Mucosa of gallbladder (tissue), 1 donor: ENCODE measurements at places on chromosomes 5 and 9.

DNA sequence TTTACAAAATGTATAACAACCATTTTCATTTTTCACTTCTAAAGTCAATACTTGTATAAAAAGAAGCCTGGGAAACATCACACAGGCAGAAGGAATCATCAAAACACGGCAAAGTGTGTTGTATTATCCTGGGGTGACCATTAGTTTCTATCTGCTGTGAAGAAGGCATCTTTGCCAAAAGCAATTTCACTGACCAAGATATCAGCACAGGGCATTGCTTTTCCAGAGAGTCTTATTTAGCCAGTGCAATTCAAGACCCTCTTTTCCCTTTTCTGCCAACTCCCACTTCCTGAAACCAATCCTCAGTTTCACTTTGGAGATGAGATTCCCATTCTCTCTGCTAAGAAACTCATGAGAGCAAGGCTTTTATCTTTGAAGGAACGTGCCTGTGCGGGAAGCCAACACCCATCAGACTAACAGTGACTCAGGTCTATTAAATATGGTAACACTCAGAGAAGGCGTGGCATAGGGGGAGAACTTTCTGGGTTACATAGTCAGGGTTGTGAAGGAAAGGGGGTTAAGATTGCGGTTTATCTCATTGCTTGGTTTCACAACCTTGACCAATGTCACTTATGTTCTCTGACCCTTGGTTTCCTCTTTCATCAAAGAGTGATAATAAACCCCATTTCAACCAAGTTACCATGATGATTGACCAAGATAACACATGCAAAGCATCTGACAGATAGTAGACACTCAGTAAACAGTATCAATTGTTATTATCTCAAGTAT lies 666.9 kb upstream of the KLF4 start:
- DNase-seq = peak; percentile 38

- DNase-seq = no peak
Measured at GRCh38 chr5:142405023-142405422, 80.2 kb upstream of the SPRY4 start.

- no peak for DNase-seq
Measured at GRCh38 chr5:67984546-67984945, 231.0 kb upstream of the PIK3R1 start.

DNA sequence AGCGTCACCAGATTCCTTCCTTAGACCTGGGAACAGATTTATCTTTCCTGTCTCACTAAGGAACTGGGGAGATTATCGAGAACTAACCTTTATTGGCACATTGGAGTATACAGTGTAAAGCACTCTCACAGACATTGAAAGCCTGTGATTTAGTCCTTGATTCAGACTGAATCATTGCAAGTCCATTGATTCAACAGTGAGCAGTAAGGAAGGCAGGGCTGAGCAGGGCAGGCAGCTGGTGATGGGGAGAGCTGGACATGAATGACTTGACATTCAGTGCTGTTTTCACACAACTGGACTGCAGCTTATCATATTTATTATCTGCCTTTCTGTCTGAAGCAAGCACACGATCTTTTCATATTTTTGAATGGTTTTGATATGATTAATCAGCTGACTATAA lies 16.2 kb downstream of the ISOC1 start:
- DNase-seq = no peak

DNA sequence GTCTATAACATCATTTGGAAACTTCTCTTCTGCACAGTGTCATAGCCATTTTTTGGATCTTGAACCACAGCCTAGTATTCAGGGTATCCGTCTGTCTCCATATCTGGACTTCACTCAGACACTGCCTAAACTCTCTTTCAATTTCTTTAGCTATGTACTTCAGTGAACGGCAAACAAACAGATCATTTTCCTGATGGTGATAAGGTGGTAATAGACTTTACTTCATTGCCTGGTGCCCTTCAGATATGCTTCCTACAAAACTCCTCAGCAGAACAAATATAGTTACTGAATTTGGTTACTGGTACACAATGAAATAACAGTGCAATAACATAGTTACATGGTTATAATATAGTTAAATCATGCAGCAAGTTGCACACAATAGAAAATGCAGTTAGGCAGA lies 348.2 kb downstream of the ZSWIM6 start:
- no peak for DNase-seq

DNA sequence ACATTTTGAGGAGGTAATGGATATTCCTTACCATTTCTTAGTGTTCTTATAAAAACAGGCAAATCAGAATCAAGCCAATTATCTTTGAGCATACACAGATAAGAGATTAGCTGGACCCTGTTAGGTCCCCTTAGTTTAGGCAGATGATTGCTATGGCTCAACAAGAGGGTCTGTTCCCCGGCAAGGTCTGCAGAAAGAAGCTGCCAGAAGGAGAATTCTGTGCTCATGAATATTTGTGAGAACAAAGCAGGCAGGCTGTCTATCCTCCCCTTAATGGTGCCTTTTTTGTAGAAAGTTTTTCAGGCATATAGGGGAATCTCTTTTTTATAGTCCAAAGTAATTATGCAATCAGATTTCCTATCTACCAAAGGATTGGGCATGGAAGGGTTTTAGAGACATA lies 27.5 kb downstream of the CAVIN4 start:
- DNase-seq = no peak

DNA sequence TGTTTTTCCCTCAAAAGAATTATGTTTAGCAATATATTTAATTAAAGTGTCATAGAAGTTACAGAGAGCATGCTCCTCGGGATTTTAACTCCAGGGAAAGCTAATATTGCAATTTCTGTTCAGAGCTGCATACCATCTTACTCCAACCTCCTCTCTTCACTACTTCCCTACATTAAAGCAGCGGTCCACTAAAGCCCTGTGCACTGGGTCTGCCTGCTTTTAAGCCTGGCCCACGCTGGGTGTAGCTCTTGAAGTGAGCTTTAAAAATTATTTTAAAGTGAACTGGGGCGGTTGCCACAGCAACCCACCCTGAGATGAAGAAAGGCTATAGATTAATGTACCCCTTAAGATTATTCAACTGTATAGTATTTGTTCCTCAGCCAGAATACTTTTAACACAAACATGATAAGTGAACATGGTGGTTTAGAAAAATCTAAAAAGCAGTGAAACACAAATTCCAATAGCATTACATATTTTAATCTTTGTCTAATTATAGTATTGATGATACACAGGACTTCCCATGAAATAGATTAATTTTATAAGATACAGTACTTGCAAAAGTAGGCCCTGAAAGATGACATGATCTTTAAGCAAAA lies 3.9 kb upstream of the MEF2C start:
- DNase-seq = no peak

- DNase-seq = peak; percentile 8
Measured at GRCh38 chr5:133519191-133519590, 93.2 kb downstream of the FSTL4 start.

- DNase-seq = no peak
Measured at GRCh38 chr5:126869005-126869451, 92.1 kb downstream of the LMNB1 start.

DNA sequence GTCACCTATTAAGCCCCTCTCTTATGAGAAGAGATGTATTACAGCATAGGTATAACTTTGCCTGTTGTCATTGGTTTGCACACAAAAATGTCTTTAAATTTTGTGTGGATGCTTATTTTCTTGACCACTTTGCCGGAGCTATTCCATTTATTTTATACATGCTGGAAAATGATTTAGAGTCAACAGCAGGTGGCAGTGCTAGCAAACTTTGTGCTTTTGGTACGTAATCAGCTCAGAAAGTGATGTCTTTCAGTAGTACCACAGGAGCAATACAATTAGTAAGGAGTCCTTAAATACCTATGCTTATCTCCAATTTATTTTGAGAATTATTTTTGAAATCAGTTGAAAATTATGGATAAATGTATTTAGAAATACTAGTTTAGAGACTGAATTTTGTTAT lies 19.8 kb upstream of the NUDT12 start:
- DNase-seq = no peak

- no peak for DNase-seq
Measured at GRCh38 chr5:79456890-79457583, 56.9 kb downstream of the HOMER1 start.

GRCh38 chr9:133406480-133407307 lies 11.1 kb downstream of the REXO4 start:
- peak; percentile 75 for DNase-seq

DNA sequence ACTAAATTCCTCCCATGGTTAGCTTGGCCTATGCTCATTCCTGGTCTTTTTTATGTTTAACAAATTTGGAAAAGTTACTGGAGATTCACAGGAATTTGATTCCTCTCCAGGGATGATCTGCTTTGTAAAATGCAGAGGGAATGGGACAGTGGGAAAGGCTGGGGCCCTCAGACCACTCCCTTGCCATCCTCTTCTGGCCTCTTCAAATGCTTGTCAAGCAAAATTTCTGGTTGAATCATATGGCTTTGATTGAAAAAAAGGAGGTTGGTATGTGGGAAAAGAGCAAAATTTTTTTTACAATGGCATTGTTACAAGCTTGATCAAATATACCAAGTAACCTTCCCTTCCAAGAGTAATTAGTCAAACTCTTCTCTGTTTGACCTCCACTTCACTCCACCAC lies 225.1 kb downstream of the PIK3R1 start:
- no peak for DNase-seq

GRCh38 chr5:150801117-150801927 lies 22.8 kb downstream of the SMIM3 start:
- DNase-seq = peak; percentile 34

DNA sequence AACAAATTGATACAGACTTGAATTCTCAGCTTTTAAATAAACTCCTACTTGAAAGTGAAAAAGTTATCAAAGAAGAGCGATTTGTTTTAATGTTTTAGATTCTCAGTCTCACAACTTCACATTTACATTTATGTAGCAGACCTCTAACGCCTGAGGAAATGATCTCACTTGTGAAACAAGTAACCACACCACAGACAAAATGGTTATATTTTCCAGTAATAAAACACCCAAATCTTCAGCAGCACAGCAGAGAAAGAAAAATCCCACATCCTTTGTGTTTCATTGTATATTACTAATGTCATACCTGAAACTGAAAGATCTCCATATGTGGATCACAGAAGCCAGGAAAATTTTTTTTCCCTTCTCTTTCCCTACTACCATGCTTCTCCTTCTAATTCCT lies 29.8 kb upstream of the GZMA start:
- no peak for DNase-seq

- DNase-seq = no peak
Measured at GRCh38 chr9:98080326-98080725, 23.8 kb downstream of the NANS start.

DNA sequence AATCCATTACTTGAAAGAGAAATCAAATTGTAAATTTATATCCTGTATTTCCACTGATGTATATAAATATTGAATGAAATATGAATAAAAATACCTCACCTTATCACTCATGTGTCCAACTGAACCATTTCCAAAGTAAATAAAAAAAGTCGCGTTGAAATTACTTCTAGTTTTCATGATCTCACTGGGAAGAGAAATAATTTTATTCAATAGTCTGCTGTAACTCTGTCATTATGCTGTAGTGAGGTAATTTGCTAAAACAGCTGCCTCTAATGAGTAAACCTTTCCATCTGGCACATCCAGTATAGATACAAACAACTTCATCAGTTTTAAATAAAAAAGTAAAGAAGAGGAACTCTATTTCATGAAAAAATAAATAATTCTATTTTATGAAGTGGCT lies 611.5 kb downstream of the ZNF608 start:
- no peak for DNase-seq

GRCh38 chr5:143274952-143275351 lies 128.5 kb downstream of the NR3C1 start:
- DNase-seq = no peak

DNA sequence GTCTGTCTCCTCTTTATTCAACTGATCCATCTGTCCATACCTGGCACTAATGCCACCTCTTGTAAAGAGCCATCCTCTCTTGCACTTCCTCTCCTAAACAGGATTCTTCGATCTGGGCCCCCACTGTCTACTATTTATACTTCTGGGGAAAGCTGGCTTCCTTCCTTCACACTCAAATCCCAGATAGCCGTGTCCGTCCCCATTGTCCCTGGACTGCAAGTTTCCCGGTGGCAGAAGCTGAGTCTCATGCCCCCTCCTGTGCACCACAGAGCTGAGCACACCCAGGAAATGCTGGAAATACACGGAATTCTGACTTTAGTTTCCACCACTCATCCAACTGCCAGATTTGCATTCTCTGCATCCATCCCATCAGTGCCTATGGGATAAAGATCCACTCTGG lies 84.0 kb downstream of the MARCHF11 start:
- no peak for DNase-seq

- DNase-seq = no peak
Measured at GRCh38 chr5:111226556-111226955, 2.4 kb downstream of the CAMK4 start.

GRCh38 chr5:145775893-145776444 lies 59.2 kb downstream of the PRELID2 start:
- peak; percentile 13 for DNase-seq

GRCh38 chr5:31106278-31106677 lies 87.2 kb upstream of the CDH6 start:
- DNase-seq = no peak

GRCh38 chr9:128629852-128630545 lies 26.6 kb downstream of the DYNC2I2 start:
- no peak for DNase-seq

DNA sequence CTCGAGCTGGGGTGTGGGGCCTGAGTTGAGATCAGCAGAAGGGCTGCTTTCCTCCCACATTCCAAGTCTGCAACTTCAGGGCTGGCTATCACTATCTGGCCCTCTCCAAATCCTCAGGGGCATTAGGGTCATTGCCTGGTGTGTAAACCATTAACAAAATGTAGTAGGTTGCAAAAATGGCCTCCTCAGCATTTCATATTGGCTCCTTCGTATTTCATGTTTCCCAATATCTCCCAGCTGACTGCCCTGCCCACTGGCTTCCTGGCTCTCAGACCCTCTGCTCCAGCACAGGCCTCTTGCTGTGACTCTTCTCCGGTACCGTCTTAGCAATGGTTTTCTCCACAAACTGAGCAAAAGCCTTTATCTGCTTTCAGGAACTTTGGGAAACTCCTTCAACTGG lies 113.8 kb downstream of the GADD45G start:
- no peak for DNase-seq

DNA sequence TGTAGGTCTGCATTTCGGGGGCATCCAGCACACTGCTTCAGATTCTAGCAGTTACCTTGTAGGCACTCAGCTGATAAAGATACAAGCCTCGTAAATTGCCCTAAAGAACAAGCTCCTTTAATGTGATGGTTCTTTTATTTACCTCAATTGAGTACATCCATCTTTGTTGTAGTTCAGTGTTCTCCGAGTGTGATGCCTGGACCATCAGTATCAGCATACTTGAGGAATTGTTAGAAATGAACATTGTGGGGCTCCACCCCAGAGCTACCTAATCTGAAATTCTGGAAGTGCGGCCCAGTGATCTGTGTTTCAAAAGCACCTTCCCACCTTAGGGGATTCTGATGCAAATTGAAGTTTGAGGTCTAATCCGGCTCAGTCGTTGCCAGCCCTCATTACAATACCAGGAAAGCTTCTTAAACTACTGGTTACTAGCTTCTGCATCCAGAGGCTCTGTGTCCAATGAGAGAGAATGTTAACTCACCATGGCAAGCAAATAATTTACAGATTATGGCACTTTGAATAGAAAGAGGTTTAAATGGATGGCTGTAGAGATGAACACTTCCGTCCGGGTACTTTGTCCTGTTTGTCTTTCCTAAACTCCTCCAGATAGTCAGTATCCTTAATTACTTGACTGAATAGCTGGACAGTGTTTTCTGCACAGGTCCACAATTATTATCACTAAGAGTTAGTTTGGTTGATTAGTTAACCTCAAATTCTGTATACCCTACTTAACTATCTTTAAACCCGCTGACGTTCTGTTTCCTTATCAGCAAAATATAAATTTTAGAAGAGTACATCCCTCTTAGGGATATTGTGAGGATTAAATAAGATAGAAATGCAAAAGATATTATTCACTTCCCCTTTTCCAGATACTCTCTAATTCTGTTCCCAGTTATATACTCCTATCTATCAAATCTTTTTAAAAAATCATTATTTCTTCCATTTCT lies 47.9 kb downstream of the RAI14 start:
- no peak for DNase-seq
